Pancreas (tissue), 10 donors: ENCODE measurements at places on chromosomes 5 and 9. TPM values are rescaled to one million over a fixed set of nuclear protein-coding genes. Genes with fewer than 3 reads are reported as not detected.

DNA sequence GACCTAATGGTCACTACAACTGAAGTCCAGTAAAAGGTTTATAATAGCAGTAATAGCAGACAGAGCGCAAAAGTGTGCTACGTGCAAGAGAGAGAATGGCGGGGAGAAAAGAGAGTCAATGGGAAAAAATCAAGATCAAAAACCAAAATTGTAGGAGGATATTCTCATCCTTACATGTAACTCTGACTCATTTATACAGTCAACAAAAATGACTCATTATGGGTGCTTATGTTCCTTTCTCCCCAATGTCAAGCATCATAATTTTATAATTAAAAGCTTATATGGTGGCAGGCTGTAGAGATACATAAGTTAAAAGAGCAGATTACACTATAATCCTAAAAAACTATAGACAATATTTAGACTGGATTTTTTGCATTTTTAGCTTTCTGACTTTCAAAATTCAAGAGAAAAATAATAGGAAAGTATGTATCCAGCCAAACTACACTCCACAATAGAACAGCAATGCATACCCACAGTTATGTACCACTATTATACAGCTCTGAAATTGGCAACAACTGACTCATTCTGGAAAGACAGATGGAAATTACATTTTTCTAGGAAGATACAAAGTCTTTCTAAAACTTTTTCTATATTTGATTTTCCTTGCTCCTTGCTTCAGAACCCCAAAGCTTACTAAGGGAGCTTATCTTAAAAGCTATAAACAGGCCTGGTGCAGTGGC is 78.4 kb downstream of the PLPP1 start:
- DNase-seq, result no peak

DNA sequence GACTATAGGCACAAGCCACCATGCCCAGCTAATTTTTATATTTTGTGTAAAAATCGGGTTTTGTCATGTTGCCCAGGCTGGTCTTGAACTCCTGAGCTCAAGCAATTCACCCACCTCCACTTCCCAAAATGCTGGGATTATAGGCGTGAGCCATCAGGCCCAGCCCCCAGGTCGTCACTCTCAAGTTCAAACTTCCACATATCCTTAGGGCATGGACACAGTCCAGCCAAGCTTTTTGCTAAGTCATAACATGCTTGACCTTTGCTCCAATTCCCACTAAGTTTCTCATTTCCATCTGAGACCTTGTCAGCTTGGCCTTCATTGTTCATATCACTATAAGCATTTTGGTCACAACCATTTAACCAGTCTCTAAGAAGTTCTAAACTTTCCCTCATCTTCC is 43.9 kb upstream of the ARAP3 start:
- DNase-seq, result no peak

DNA sequence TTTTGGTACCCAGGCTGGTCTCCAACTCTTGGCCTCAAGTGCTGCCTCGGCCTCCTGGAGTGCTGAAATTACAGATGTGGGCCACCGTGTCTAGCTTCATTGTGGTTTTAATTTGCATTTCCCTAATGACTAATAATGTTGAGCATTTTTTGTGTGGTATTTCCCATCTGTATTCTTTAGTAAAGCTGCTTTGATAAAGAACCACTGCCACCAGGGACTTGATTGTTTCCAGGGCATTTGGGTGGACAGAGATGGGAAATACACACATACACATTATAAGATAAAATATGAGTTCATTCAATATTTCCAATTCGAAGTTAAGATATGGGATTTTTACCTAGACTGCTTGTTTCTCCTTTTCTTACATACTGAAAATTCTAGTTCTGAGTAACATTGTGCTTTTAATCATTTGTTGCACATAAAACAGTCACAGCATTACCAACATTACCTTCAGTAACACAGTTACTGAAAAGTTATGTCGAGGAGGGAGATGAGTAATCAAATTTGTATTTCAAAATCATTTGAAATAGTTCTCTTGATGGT is 28.9 kb downstream of the HABP4 start:
- DNase-seq, result no peak

DNA sequence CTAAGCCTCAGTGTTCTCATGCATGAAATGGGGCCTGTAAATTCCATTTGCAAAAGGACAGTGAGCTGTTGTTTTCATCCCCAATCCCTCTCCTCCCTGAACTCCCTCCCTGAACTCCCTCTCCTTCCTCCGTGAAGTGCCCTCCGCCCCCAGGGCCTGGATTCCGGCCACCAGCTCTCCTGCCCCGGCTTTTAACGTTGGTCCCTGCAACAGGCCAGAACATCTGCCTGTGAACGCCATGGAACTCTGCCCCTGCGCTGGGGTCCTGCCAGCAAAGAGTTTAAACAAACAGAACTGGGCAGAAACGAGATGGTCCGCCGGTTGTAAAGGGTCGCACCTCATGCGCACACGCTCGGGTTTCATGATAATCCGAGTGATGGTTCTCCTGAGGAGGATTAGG is 62.4 kb downstream of the SMIM23 start:
- no peak for DNase-seq

DNA sequence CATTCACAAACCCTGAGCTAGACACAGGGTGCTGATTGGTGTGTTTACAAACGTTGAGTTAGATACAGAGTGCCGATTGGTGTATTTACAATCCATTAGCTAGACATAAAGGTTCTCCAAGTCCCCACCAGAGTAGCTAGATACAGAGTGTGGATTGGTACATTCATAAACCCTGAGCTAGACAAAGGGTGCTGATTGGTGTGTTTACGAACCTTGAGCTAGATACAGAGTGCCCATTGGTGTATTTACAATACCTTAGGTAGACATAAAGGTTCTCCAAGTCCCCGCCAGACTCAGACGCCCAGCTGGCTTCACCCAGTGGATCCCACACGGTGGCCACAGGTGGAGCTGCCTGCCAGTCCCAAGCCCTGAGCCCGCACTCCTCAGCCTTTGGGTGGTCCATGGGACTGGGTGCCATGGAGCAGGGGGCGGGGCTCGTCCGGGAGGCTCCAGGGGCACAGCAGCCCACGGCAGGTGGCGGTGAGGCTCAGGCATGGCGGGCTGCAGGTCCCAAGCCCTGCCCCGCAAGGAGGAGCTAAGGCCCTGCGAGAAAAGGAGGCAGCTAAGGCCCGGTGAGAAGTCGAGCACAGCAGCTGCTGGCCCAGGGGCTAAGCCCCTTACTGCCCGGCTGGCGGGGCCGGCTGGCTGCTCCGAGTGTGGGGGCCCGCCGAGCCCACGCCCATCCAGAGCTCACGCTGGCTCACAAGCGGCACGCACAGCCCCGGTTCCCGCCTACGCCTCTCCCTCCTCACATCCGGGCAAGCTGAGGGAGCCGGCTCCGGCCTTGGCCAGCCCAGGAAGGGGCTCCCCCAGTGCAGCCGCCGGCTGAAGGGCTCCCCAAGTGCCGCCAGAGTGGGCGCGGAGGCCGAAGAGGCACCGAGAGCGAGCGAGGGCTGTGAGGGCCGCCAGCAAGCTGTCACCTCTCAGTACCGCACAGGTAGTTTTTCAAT is 1039.2 kb upstream of the CDH9 start:
- no peak for DNase-seq

DNA sequence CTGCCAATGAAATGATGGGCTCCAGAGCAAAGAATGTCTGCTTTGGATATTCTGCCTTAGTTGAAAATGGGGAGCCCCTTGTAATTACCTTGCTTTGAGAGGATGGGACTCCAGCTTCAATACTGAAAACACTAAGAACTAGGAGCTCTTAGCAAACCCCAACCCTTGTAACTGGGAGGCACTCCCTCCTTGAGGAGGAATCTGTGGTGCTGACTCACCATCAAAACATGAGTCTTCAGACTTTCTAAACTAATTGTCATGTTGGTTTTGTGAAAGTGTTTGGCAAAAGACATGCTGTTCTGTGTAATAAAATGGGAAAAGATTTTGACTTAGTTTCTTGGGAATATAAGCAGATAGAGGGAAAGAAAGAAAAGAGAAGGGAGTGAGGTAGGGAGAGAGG is 91.9 kb upstream of the PTPRD start:
- no peak for DNase-seq

- DNase-seq, result no peak
Measured at GRCh38 chr5:168647083-168647482, 67.9 kb upstream of the PANK3 start.

DNA sequence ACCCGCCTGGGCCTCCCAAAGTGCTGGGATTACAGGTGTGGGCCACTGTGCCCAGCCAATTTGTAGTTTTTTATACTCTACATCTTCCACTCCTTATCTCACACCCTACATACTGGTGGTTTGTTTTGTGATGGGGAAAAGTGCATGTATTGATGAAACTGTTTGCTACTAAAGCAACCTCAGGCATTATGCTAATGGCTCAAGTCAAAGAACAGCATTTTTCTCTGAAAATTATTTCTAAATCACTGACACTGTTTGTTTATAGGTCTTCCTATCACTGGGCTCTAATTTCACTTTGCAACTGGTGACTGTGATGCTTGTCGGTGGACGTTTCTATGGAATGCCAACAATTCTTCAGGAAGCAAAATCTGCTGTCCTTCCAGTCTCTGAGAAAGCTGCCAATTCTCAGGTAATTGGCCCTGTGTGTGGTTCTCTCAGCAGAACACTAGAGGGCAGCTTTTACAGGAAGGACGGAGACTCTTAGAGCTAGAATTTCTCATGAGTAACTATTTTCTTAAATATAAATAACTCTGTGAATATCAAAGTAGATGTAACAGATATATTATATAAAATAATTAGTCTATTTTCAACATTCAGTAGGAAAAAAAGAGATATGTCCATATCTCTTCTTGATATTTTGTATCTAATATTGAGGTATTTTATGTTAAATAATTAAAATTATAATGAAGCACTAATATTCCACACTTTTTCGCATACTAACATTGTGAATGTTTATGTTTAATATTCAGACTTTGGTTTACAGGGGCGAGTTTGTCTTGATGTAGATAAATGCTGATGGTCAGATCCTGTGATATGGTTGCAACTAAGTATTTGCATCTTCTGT is 244.1 kb downstream of the ADGRV1 start:
- DNase-seq, result no peak

DNA sequence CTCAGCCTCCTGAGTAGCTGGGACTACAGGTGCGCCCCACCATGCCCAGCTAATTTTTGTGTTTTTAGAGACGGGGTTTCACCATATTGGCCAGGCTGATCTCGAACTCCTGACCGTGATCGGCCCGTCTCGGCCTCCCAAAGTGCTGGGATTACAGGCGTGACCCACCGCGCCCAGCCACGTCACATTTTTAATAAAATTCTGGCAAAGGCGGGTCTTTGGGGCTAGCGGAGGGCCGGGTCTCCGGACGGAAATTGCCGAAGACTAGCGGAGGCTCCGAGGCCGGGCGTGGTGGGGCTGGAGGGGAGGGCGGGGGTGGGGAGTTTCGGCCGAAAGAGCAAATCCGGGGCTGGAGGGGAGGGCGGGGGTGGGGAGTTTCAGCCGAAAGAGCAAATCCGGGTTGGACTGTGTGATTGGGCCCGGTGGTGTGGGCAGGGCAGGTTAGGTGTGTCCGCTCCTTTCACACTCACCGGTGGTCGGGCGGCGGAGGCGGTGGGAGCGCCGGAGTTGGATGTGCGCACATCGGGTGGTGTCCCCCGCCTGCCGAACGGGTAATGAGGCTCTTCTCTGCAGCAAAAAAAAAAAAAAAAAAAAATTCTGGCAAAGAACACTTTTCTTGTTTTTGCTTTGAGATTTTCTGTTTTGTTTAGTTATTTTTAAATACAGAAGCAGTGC is 27.1 kb downstream of the RUFY1 start:
- DNase-seq, result no peak

DNA sequence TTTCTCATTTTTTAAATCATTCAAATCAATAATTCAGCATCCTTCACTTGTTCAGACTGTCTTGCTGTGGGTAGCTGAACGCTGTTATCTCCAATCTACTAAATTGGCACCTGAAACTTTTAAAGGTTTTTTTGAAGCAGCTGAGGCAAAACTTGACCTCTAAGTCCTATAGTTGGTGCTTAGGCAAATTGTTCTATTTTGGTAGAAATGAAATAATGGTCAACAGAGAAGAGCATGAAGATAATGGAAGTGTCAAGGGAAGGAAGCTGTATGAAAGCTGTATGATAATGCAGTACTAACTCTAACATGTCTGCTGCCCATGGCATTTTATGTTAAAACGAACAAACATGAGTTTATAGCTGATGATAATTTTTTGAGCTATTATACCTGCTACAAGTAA is 138.0 kb downstream of the GDNF start:
- no peak for DNase-seq

DNA sequence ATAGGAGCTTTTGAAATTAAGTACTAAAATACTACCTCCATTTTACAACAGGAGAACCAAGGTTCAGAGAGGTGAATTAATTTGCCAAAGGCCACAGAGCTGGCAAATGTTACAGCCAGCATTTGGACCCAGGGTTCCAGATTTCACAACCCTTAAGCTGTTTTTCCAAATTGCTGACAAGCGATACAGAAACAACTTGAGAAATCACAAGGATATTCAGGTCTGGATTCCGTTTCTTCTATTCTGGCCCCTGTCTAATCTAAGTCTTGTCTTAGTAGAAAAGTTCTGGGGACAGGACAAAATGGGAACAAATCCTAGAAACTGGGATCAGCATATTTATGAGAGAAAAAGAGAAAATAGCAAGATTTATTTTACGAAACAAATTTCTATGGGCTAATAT is 103.1 kb upstream of the PRLR start:
- no peak for DNase-seq

DNA sequence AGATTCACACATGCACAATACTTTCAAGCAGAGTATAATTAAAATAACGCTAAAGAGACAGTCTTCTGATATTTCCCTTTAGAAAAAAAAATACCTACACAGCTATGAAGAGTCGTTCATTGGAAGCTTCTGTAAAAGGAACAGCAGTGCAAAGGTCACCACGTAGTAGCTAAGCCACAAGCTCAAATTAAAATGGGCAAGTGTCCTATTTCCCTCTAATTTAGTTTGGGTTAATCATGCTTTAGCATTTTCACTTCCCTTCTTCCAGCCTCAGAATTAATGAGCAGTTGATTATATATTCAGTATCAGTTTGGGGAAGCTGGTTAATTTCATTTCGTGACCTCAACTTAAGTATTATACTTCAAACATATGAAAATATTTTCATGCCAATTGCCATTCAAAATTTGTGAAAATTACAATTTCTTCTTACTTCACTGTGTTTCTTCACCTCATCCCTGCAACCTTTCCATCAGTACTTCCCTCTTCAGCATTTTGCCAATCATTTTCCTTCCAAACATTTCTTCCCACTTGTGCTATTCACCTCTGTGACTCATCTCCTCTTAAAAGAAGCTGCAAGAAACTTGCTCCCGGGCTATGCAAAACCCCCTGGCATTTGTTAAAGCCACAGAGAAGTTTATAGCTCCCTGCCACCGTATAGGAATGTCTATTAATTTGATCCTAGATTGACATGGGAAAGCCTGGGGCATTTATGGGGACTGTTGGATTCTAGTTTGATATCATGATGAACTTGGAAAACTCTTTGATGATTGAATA is 83.0 kb downstream of the DMRTA1 start:
- DNase-seq, result no peak

The CLTA gene
- 76.4 TPM for total RNA-seq

The IL17B gene
- total RNA-seq, result not detected

The BSPRY gene
- total RNA-seq, result 28.2 TPM

The BRIX1 gene
- total RNA-seq, result 10.1 TPM

The CSF1R gene
- 4.8 TPM for total RNA-seq

The PCA3 gene
- not detected for total RNA-seq

The SYK gene
- 13.8 TPM for total RNA-seq

The HAND1 gene
- total RNA-seq, result not detected

The PRDM9 gene
- not detected for total RNA-seq
